Activated CD4-positive, alpha-beta memory T cell treated with anti-CD3 and anti-CD28 coated beads for 36 hours (primary cell): ENCODE measurements at places on chromosomes 4 and X.

DNA sequence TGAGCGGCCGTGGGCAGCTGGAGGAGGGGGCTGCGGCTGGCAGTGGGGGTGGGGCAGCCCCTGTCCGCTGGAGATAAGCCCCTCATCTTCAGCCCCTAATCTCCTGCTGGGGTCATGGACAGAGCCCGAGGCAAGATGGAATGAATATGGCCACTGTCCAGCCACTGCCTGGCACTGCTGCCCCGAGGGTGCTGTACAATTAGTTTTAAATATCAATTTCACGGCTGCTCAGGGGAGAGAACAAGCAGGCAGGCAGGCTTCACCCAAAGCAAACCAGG, 64.1 kb upstream of the NKX1-1 start:
- DNase-seq = no peak

- DNase-seq = no peak
Measured at GRCh38 chr4:112508356-112508755, 7.6 kb downstream of the NEUROG2 start.

- DNase-seq = no peak
Measured at GRCh38 chr4:96602661-96603060, 762.8 kb downstream of the PDHA2 start.

GRCh38 chr4:94559351-94559806, 107.6 kb downstream of the PDLIM5 start:
- no peak for DNase-seq

- no peak for DNase-seq
Measured at GRCh38 chr4:122758033-122758432, 25.5 kb downstream of the BBS12 start.

GRCh38 chr4:76892601-76893000, 5.3 kb downstream of the SOWAHB start:
- DNase-seq = no peak

DNA sequence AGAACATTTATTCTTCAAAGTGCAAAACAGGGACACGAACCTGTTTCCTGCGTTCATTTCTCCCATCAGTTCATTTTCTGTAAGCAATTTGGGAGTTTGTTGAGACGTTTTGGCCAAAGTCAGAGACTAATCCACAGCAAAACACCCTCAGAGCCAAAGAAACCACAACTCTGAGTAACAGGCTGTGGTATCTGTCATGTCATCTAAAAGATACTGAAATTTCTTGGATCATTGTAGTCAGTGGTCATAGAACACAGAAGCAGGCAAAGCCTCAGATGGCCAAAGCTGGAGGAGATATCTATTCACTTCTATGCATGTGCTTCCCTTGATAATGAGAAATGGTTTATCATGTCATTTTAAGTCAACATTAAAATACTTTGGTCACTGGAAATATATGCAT, 485.6 kb upstream of the GALNT7 start:
- DNase-seq = no peak

GRCh38 chr4:46016306-46016705, 107.5 kb downstream of the GABRG1 start:
- DNase-seq = no peak

DNA sequence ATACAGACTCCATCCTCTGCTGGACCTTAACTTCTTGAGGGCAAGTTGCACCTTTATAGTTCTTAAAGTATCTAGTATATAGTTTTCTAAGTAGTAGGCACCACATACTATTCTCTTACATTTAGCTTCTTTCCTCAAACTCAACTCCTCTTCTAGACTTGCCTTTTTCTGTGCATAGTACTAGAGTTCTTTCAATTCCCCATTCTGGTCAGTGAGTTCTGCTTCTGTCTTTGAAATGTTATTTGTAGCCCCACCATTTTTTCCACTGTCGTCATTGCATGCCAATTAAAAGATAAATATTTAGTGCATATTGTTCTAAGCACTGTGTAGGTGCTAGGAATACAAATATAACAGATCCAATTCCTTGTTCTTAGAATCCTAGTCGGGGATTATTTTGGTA, 31.6 kb downstream of the CDKL5 start:
- no peak for DNase-seq

DNA sequence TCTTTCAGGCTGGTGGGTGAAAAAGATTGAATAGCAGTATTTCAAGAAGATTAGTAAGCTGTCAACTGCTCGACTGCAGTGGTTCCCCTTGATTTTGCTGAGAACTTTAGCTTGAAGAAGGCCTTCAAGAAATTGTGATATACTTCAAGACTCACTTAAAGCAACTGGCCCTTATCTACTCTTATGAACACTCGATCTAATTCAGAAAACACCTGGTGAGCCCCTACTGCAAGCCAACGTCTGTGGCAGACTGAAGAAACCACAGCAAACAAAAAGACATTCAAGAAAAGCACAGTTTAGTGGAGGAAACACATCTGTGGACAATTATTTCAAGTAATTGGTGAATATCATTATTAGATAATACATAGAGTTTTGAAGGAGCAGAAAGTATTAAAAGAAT, 119.0 kb downstream of the INPP4B start:
- no peak for DNase-seq

DNA sequence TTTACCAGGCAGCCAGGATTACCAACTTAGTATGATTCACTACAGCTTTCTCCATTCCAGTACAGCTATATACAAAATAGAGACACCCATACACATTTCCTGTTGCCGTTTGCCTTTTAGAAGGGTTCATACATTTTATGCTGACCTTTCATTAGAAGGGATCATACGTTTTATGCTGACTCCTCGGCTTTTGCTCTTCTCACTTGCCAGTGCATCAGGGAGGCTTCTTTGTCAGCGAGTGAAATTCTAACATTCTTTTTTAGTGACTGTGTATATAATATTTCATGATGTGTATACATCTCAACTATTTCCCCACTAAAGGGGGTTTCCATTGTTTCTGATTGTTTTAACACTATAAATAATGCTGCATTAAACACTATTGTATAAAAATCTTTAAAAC, 552.6 kb downstream of the TRIML1 start:
- no peak for DNase-seq

DNA sequence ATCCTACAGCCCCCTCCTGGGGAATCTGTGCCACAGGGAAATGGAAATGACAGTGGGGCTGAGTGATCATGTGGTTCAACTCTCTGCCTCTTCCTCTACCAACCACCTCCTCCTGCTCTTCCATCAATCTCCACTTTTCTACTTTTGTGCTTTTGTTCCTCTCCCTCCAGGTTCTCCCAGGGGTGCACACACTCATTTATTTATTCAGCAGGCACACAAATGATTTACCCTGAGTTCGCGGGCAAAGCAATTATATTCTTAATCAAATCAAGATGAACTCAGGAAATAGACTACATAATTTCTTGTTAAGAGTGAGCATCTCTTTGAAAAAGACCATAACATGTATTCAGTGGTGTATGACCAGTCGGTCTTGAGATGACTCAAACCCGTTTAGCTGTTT, 69.2 kb downstream of the VCX3A start:
- no peak for DNase-seq

DNA sequence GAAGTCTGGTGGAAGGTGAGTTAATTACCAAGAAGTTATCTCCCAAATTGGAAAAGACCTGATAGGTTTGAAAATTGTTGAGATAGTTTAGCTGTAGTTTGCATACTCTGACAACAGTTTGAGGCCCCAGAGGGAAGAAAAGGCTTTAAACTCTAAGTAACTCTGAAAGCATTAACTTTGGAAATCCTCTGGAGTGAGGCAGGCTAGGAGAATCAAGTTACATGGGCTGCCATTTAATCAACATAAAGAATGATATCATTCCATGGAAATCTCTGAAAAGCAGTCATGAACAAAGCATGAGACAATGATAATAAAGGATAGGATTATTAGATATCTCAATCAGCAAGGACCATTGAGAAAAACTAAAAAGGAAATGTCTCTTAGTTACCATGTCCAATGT, 647.1 kb downstream of the ANKRD50 start:
- DNase-seq = no peak

- DNase-seq = no peak
Measured at GRCh38 chr4:113122066-113122465, 72.6 kb downstream of the ANK2 start.

- no peak for DNase-seq
Measured at GRCh38 chr4:187839765-187840164, 155.8 kb upstream of the ZFP42 start.

DNA sequence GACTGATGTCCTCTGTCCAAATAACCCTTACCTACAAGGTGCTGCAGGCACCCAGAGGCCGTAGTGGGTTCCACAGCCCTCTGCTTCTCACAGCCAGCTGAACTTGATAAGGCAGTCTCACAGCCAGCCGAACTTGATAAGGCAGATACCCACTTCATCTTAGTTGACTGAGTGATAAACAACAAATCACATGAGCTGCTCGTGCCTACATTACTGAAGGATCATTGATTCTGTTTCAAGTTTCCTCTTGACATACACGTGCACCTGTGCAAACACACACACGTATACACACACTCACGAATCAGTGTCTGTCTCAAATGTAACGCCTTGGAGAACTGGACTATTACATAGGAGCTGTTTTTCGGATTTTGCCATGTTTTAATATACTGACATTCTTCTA, 276.3 kb downstream of the DCTD start:
- DNase-seq = no peak

GRCh38 chr4:15652191-15652590, 3.0 kb downstream of the FBXL5 start:
- DNase-seq = no peak

- DNase-seq = no peak
Measured at GRCh38 chrX:107505223-107505622, 55.8 kb downstream of the FRMPD3 start.

GRCh38 chrX:25068340-25068739, 52.6 kb upstream of the ARX start:
- no peak for DNase-seq
